ENCODE measurements at places on chromosomes 1 and 21.

DNA sequence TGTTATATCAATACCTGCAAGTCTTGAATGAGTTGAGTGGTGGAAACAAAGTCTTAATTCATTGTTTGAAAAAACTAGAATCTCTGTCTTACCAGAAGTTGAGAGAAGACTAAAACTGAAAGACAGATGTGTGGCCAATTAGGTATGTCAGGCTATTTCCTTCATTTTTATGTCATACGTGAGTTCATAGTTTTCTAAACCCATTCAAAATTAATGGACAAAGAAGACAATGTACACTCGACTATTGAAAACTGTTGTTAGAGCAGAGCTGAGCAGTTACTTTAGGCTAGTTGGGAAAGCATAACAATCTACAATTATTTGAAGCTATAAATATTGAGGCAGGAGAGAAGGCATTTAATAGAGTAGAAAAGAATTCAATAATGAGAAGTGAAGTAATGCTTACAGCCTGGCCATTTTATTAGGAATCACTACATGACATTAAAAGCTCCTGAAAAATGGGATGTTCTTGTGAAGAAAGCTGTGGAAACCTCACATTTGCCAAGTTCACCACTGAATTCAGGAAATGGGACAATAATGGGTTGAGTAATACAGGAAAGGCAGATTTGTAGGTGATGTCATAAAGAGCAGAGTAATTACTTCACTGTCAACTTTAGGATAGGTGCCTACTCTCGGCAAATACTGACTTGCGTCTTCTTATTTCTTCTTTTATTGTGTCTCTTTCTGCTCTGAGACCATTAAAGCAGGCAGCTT lies 204.4 kb downstream of the PLA2G4A start:
- DNase-seq, result no peak

DNA sequence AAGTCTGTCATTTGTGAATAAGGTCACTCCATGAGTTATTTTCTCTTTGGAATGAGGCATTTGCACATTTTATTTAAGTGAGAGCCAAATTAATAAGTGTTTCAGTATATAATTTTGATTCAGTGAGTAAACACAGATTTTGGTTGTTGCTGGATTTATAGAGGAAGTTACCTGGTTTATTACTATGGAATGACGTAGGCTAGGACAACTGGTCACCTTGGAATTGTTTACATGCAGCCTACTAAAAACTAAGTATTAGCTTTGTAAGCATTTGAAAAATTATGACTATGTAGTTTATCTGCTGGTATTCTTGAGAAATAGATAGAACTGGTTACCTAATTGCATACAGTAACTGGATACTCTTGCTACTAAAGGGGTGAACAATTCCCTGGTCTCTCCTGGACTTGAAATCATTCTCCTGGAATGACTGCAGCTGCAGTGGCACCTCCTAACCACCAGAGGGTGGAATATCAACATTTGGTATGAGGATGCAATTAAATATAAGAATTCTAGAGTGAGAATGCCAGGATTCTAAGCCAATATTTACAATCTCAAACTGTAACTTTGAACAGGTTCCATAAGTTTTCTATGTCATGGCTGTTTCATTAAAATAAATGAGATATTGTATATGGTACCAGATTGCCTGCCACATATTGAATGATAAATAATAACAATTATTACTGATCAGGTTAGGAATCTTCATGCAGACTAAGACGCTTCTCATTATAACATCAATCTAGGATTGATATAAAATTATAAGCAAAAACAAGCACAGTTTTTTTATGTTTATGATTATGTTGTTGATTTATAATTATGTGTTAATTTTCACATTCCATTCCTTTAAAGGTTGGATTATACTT lies 3.5 kb upstream of the KRTAP27-1 start:
- peak; percentile 15 for DNase-seq

DNA sequence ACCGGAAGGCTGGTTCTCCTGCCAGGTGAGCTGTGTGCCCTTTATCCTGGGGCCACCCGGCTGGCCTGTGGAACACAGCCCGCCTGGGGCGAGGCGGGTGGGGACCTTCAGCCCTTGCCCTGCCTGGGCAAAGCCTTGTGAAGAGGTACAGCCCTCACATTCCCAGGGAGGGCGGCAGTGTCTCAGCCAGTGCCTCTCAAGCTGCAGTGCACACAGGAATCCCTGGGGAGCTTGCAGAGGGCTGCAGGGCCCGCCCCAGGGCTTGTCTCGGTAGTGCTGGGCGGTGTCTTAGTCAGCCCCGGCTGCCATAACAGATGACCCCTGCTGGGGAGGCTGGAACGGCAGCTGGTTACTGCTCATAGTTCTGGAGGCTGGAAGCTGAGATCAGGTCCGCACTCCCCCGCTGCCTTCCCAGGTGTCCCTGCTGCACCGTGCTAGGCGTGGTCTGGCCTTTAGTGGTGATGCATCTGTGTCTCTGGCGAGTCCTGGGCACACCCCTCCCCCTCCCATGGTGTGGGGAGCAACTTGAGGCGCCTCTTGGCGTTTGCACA lies 12.6 kb downstream of the DFFB start:
- DNase-seq, result no peak

DNA sequence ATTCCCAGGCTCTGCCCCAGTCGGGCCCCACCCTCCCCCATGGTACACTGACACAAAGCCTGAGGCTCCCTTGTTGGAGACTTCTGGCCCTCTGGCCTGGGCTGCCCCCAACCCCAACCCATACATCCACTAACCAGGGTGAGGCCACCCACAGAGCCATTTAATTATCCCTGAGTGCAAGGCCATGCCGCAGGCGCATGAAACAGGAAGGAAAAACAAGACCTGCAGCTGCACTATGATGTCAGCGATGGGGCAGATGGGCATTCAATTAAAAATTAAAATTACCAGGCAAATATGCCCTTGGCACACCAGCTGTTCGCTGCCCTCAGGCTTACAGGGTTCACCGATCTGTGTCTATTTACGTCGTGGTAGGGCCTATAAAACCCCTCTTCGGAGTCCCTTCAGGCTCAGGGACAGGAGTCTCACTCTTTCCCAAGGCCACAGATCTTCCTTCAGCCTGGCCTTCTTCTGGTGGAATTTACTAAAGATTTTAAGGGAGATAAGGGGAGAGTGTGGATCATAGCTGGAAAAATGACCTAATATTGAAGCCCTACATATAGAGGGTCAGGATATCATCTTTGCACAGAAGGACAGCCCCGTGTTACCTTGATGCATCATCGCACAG lies 29.6 kb upstream of the RGS16 start:
- no peak for DNase-seq

DNA sequence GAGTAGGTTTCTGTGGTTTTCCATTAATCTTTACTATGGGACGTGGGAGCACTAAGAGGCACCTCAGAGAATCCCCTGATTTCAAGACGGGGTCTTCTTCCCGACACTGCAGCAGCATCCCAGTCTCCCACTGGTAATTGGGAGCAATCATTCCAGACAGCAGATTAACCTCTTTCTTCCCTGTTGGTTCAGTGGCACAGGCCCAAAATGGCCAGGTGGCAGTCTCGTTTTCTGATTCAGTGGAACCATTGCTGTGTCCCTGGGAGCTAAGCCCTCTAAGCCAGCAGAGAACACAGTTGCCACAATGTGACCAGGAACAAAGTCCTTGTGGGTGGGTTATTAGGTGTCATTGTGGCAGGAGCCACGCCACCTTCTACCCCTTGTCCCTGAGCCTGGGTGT lies 342.1 kb downstream of the MATN1 start:
- DNase-seq, result no peak

DNA sequence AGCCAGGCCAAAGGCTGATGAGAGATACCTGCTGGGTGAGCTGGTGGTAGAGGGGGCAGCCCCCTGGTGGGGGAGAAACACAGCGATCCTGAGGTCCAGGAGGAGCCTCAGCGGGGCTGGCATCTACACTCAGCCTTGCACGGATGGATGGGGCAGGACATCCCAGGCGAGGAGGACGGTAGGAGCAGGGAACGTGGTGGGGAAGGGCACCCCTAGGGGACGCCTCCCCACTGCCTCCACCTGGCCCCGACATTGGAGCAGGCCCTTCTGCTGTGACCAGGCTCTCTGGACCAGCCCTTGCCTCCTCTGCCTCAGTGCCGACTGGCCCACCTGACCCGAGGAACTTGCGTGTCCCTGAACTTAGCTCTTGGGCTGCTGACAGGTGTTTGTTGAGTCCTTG lies 6.4 kb upstream of the MMEL1 start:
- no peak for DNase-seq
